ENCODE measurements at places on chromosomes 2 and 18. TPM values are rescaled to one million over a fixed set of nuclear protein-coding genes. Genes with fewer than 3 reads are reported as not detected.

DNA sequence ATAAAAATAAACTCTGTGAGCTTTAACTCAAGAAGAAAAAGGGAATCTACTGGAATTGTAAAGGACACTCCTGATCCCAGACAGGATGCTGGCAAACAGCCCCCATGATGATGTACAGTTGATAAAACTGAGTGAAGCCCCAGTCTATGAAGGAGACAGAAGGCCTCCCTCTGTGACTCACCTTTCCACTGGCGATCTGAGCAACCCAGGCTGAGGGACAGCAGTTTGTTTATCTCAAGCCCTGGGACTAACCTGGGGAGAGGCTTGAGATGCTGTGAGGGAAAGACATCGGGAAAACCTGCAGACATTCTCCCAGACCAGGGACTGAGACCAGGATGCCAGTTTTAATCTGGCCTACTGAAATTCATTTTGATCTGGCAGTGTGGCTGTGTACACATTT lies 104.5 kb upstream of the CDH2 start:
- no peak for DNase-seq
- no peaks in the 10 kb centered on the region for H3K4me1 ChIP-seq
- no peaks in the 10 kb centered on the region for H3K27me3 ChIP-seq
- no peaks in the 10 kb centered on the region for H3K36me3 ChIP-seq
- H3K27ac ChIP-seq = no peak overlapping the region

The RAX gene
- not detected for total RNA-seq

GRCh38 chr2:165634282-165634681 lies 159.8 kb downstream of the GALNT3 start:
- H3K4me1 ChIP-seq = no peaks in the 10 kb centered on the region
- no peak overlapping the region for H3K27ac ChIP-seq

DNA sequence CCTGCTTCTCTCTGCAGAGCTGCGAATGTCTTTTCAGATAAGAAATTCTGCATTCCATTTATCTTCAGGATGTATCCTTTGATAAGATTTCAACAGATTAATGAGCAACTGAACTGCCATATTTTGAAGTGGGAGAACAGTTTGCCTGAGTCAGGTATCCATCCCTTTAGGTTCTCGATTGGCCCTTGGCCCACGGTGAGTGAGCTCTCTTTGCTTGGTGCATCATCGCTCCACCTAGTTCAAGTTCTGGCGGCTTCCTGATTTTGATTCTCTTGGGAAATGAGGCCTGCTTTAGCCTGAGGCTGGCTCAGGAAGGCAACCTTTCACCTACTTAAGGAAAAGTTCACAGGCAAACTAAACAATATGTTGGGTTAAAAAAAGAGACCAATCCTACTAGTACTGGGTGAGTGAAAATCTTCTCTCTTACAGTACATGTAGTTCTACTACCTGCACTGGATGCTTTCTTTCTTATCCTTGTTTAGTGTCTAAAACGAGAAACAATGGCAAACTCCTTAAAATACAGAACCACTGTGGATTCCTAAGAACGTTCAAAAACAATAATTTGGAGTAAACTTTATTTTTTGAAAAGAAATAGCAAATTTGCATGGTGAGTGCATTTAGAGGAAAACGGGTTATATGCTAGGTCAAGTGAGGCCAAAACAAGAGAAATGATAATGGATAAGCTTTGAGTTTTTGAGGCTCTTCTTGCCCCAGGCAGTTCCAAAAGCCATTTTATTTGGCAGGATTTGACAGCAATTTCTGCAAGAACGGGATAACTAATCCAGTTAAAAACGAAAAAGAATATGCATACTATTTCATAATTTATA lies 837 bp upstream of the ACSL3 start:
- H3K4me3 ChIP-seq = peak overlapping the region; percentile 89
- no peaks in the 10 kb centered on the region for H3K27me3 ChIP-seq
- H3K4me1 ChIP-seq = peaks cover 19% of the 10 kb centered on the region
- H3K36me3 ChIP-seq = no peaks in the 10 kb centered on the region
- DNase-seq = peak; percentile 71
- peak overlapping the region; percentile 91 for H3K27ac ChIP-seq

- no peaks in the 10 kb centered on the region for H3K36me3 ChIP-seq
- H3K27me3 ChIP-seq = no peaks in the 10 kb centered on the region
- DNase-seq = no peak
- H3K4me1 ChIP-seq = peaks cover 6% of the 10 kb centered on the region
Measured at GRCh38 chr18:44742718-44743311, 62.1 kb downstream of the SETBP1 start.

DNA sequence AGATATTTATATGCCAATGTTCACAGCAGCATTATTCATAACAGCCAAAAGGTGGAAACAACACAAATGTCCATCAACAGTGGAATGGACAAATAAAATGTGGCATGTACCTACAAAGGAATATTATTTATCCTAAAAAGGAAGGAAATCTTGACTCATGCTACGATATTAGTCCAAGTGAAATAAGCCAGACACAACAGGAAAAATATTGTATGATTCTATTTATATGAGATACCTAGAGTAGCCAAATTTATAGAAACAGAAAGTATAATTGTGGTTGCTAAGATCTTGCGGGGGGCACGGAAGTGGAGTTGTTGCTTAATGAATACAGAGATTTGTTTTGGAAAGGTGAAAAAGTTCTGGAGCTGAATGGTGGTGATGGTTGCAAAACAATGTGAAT lies 33.0 kb upstream of the CCDC150 start:
- H3K27ac ChIP-seq = no peak overlapping the region
- H3K36me3 ChIP-seq = no peaks in the 10 kb centered on the region
- no peak overlapping the region for H3K4me3 ChIP-seq
- H3K4me1 ChIP-seq = no peaks in the 10 kb centered on the region
- no peak for DNase-seq

The ST3GAL5 gene
- total RNA-seq = 22.2 TPM

DNA sequence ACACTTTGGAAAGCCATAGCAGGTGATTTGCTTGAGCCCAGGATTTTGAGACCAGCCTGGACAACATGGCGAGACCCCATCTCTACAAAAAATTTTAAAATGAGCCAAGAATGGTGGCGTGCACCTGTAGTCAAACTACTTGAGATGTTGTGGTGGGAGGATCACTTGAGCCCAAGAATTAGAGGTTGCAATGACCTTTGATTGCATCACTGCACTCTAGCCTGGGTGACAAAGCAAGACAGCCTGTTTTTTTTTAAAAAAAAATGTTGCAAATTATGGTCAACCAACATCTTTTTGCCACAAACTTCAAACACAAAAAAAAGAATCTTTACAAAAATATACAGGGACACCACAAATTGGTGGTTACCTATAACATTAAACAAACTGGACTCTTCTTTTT lies 40.3 kb downstream of the MEX3C start:
- H3K4me3 ChIP-seq = no peak overlapping the region
- DNase-seq = no peak
- H3K4me1 ChIP-seq = no peaks in the 10 kb centered on the region
- H3K27ac ChIP-seq = no peak overlapping the region
- H3K27me3 ChIP-seq = no peaks in the 10 kb centered on the region

The FOXD4L1 gene
- total RNA-seq = not detected

All from right lobe of liver (tissue), 6 donors.